Activated T-cell treated with anti-CD3 and anti-CD28 coated beads for 48 hours (primary cell): ENCODE measurements at places on chromosomes 12 and 14.
A peak's percentile ranks its signal among the peaks of the same experiment; 100 is the strongest.

GRCh38 chr12:57769594-57769993 lies 2.3 kb downstream of the METTL1 start:
- no peak for DNase-seq

GRCh38 chr12:101653030-101653429 lies 44.4 kb upstream of the CHPT1 start:
- DNase-seq, result no peak

- no peak for DNase-seq
Measured at GRCh38 chr14:90999299-90999698, 61.1 kb downstream of the RPS6KA5 start.

DNA sequence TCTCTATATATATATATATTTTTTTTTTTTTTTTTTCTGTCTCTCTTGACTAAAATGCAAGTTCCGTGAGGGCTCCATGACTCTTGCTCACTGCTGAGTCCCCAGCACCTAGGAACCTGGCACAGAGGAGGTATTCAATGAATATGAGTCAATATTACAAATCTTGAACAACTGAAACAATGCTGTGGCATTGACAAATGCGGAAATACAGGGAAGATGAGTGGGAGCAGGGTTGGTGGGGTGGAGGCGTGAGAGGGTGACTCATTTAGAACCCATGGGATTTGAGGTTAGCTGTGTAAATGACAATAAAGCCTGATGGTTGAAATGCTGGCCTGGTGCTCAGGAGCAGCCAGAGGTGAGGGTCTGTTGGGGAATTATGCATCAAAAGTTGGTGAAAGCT lies 121.7 kb upstream of the FUT8 start:
- DNase-seq, result peak; percentile 50

DNA sequence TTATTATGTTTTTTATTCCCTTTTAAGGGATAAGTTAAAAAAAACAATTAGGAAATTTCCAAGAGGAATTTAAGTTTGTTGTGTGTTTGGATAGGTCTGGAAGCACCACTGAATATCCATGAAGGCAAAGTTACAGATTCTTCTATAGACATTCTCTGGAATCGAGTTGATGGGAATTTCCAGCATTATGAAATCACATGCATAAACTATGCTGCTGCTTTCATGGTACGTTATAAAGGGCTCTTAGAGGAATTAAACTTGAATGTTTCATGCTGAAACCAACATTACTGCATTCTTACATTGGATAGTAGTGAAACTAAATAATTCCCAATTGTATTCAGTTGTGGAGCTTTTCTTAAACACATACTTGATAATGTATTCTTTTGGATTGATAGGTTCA lies 21.5 kb upstream of the PTPRQ start:
- no peak for DNase-seq

- DNase-seq, result no peak
Measured at GRCh38 chr12:91098941-91099340, 12.4 kb downstream of the LUM start.

GRCh38 chr12:4238577-4238976 lies 35.0 kb upstream of the CCND2 start:
- no peak for DNase-seq

DNA sequence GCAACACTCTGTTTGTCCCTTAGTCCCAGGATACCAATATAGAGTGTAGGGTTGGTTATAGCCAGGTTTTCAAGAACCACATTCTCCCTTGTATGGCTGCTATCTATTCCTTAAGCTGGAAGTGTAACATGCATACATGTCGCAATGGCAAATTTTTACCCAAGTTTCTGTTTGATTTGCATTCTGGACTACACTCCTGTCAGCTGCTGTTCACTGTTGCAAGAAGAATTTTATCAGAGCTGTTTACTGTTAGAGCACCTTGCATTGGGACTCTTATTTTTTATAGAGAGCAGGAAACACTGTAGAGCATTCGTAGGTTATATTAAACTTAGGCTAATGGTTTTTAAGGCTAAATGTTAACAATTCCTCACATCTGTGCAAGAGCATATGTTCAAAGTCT lies 376.0 kb upstream of the LRFN5 start:
- no peak for DNase-seq

- DNase-seq, result no peak
Measured at GRCh38 chr14:105891221-105891602, 364.8 kb downstream of the TMEM121 start.

DNA sequence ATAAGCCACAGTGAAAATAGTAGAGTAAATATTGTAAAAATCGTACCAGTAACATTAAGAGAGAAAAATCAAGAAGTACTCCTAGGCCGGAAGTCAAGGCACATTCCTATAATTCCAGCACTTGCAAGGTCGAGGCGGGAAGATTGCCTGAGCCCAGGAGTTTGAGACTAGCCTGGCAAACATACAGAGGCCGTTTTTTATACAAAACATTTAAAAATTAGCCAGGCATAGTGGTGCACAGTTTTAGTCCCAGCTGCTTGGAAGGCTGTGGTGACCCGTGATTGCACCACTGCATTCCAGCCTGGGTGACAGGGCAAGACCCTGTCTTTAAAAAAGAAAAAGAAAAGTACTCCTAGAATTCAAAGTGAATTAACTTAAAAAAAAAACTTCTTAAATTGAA lies 341.8 kb downstream of the C12orf50 start:
- no peak for DNase-seq

DNA sequence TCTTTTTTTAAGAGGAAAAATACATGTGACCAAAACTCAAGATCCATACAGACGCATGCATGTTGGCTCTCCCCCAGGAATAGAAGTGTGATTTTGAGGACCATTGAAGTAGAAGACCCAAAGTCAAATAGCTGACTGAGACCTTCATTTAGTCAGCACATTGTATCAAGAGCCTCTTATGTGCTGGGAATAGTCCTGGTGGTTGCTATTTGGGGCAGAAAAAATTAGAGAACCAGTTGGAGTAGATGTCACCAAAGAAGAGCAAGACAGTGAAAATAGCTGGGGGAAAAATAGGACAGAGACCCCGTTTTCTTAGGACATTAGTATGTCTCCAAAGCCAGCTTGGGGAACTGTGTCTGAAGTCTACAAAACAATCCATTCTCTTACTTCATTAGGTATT lies 93.6 kb downstream of the PELI2 start:
- no peak for DNase-seq

GRCh38 chr12:27523305-27523641 lies 733 bp upstream of the PPFIBP1 start:
- DNase-seq, result no peak

GRCh38 chr12:44703182-44703910 lies 172.8 kb downstream of the NELL2 start:
- no peak for DNase-seq

- DNase-seq, result peak; percentile 88
Measured at GRCh38 chr14:77320238-77320935, at the start of gene POMT2. Gene POMT2, minus strand, starts transcription at chr14:77320883. Its CDS starts 202 bp downstream, at chr14:77320681.

- no peak for DNase-seq
Measured at GRCh38 chr12:132529906-132530305, 40.0 kb downstream of the FBRSL1 start.
